Activated CD8-positive, alpha-beta memory T cell treated with anti-CD3 and anti-CD28 coated beads for 24 hours (primary cell): ENCODE measurements at places on chromosomes 7 and 10.

DNA sequence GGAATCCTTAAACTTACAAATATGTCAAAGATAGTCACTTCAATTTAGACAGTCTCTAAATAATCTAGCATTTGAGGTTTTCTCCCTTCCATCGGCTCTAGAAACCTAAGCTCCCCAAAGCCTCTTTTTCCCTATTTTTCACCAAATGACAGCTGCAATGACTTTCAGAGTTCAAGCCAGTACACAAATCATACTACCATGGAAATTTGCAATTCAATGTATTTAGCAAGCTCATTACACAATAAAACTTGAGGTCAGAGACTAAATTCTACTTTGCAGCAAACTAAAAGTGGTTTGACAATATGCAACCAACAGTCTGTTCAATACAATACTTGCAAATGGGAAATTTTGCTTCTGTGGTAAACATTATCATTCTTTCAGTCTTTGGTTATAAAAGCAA is 80.3 kb downstream of the SKIDA1 start:
- DNase-seq = no peak

DNA sequence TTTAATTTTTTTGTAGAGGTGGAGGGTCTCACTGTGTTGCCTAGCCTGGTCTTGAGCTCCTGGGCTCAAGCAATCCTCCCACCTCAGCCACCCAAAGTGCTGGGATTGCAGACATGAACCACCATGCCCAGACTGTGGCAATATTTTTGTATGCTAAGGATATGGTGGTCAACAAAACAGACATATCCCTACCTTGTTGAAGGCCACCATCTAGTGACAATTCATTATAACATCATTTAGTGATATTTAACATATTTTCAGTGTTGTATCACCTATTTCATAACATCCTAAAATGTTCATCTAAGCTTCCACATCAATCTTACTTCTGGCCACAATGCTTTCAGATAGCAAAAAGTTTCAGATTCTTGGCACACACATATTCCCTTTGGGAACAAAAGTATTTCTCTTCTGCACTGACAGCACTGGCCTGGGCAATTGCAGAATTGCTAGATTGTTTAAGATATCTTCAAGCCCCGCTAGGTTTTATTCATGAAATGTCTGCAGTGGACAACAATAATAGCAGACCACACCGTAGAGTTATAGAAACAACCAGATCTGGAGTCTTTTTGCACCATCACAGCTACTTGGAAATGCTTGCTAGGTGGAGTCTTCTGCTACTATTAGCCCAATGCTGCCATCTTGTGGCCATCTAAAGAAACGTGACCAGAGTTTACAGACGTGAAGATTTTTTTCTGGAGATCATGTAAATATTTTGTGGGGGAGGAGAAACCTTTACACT is 58.4 kb downstream of the DNAJC12 start:
- DNase-seq = no peak

DNA sequence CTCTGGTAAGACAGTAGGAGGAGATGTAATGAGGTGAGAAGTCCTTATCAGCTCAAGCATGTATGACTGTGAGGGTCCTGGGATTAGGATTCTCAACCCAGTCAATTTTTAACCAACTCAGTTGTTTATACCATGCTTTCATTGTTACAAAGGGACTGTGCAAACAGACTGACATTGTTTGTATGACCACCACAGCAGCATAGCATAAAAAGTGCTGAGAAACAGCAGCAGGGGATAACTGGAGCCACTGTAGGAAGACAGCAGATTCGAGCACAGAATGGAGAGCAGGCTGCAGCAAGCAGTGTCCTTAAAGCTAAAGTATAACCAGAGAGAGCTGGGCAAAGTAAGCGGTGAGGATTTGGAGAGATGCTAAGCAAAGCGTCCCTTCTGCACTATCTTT is 829.5 kb downstream of the REEP3 start:
- DNase-seq = no peak

GRCh38 chr10:46077731-46078413 is 31.8 kb upstream of the MSMB start:
- DNase-seq = no peak

GRCh38 chr10:15096661-15097010 is 519 bp upstream of the RPP38 start:
- no peak for DNase-seq

DNA sequence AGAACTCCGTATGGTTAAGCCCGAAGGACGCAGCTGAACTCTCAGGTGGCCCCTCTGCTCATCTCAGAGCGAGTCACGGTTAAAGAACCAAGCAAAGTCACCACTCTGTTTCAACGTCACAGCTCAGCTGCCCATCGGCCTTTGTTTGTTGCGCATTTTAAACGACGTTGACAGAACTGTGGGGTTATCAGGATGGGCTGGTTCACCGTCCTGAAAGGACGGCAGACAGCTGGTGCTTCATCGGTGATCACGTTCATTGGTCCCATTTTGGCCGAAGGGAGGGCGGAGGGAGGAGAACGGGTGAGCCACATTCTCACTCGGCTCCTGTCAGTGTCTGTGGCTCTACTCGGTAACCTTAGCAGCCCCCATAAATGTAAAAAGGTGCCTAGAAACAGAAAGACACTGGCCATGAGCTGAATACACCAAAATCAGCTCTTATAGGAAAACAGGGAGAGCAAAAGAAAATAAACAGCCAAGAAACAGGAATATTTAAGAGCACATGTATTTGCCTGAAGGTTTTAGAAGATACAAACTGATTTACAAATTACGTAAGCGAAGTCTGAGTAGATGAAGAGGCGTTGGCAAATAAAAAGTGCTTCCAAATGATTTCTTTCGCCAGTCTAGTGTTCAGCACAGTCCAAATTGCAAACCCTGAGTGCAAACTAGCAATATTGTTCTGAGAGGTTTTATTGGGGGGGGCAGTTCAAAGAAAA is 8.4 kb downstream of the PRKAG2 start:
- no peak for DNase-seq

DNA sequence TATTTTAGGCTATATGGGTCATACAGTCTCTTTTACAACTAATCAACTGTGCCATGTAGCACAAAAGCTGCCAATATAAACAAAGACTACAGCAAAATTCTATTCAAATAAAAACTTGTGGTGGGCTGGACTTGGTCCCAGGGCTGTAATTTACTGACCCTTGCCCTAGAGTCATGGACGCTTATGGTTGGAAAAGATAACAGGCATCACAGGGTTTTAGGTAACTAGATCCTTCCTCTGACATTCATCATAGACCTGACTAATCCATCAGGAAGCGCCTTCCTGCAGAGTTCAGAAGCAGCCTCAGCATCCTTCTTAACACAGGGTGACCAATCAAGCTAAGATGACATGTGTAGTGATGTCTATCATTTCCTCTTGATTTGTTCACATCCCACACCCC is 40.2 kb upstream of the GPAM start:
- DNase-seq = no peak

- no peak for DNase-seq
Measured at GRCh38 chr7:70092314-70093204, 494.3 kb downstream of the AUTS2 start.

- DNase-seq = no peak
Measured at GRCh38 chr7:17407229-17407628, 108.8 kb downstream of the AHR start.

DNA sequence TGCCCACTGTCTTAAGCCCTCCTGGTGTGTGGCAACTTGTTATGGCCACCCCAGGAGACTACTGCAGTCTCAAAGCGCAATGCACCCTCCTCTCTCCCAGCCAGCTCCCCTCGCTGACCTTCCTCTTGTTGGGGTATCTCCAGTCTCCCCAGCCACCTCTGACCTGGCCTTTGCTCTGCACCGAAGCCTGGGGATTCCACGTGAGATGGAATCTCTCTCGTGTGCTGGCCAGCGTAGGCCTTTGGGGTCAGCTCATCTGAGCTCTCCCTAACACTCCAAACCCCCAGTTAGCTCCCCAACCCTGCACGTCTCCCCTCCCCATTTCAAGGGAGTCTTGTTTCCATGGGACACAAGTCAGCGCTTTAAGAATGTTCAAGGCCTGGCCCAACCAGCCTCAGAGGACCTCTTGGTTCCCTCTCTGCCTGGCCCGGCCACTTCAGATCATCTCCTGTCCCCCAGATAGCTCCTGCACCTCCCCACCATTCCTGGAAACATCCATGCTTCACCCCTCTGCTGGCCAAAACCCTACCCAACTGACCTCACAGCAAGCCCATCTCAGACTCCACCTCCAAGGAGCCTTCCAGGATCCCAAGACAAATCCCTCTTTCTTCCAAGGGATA is 11.2 kb downstream of the ITPRIP start:
- no peak for DNase-seq

DNA sequence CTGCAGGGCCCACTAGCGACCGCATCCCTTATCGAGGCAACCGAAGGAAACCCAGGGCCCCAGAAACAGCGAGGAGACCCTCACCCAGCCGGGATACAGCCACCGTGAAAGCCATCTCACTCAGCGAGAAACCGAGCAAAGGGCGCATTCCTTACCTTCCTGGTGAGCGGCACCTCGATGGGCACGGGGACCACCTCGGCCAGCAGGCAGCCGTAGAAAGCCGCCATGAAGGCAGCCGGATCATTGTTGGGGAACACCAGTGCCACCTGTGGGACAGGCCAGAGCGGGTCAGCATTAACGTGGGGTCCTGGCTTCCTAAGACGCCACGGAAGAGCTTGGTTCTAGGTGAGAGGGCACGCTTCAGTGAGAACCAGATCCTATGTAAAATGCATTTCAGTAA is 263.7 kb downstream of the ZMYND11 start:
- DNase-seq = no peak

GRCh38 chr10:24902400-24902728 is 50.0 kb downstream of the PRTFDC1 start:
- DNase-seq = no peak

DNA sequence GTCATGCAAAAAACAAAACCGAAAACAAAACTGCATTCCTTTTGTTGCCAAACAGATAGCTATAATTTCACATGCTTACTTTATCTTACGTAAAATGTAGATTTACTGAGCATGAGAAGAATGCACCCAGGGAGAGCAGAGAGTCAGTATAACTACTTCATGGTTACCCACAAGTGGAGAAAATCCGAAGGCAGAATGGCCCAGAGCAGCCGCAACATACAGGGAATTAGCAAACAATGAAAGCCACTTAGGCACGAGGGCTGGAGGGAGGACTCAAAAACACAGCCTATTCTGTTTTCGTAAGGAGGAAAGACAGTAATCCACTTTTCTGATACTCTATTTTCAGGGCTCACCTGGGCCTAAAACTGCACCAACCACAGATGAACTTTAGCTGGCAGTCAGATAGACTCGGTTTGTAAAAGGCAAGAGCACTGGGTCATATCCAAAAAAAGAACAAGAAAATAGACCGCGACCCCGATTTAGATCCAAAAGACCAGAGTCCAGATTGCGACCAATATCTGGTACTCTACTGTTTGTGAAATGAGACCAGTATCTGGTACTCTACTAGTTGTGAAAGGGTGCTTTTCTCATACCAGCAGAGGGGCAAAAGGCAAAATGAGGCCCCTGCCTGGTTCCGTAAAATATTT is 1.3 kb downstream of the ITPRIP start:
- peak; percentile 56 for DNase-seq

GRCh38 chr10:80104066-80104926 is 25.8 kb downstream of the TMEM254 start:
- DNase-seq = no peak

DNA sequence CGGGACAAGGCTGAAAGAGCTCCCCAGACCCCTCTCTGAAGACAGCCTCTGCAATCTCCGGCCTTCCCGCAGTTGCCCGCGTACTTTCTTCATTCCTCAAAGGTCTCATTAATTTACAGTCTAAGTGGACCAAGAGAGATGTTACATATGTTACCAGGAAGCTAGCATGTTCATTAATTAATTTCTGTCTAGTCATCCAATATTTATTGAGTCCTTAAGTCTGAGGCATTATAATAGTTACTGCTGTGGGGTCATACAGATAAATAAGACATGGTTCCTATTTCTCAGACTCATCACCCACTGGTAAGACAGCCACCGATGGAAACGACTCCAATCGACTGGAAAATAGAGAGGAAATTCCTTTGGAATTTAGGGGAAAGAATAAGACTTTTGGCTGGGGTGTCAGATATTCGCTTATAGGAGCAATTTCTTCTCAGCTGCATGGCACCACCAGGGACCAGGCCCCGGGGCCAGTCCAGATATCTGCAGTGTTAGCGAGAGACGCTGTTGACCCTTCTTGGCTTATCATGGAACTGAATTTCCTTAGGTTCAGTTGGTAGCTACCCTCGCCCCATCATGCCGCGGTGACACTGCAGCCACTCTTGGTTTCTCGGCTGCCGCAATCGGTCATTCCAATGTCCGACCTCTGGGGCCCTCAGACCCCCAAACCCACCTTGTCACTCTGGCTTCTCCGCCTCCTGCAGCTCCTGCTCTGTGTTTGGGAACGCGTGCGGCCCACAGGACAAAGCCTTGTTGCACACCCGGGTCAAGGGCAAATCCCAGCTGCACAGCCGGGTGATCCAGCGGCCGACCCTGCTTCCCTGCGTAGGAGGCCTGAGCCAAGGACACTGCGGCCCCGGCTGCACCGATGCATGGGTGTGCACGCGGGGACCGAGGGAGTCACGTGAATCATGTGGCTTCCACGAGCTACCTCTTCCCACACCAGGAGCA is 383.2 kb downstream of the DNAJB6 start:
- DNase-seq = no peak

DNA sequence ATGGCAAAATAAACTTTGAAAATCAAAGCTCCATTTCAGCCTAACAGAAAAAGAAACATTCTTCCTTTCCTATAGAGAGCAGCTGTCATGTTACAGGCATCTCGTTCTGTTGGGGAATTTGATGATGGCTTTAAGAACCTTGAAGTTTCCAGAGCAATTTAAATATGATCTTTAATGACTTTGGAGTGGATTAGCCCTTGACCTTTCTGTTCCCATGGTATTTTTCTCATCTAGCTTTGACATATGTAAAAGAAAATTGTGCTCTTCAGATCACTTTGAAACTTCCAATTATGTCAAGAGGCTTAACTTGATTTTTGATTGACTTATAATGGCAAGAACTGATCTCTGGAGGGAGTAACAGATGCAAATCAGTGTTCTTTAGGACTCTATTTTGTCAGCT is 157.6 kb upstream of the SEMA3E start:
- no peak for DNase-seq

DNA sequence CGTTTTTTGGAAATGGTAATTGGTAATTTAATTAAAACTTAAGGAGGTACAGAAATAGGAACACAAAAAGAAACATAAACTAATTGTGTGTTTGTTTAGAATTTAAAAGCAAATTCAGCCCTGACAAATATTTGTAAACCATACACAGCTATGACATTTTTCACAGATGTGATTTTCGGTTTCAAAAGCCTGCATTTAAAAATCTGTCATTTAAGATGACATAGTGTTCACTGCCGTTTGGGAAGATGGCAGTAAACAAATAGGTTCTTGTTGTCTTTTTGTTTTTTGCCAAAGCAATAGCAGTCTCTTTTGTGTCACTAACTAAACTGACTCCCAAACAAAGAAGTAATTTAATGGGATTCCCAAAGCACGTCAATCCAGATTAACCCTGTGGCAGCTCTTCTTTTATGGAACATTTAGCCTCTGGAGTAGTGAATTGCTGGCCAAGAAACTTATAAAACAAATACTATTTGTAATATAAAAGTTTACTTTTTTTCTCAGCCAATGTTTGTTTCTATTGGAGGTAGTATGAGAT is 697.6 kb downstream of the PHTF2 start:
- DNase-seq = no peak
